Activated CD4-positive, alpha-beta T cell treated with anti-CD3 and anti-CD28 coated beads for 36 hours (primary cell): ENCODE measurements at places on chromosomes 4 and X. TPM values are rescaled to one million over a fixed set of nuclear protein-coding genes. Genes with fewer than 3 reads are reported as not detected.

DNA sequence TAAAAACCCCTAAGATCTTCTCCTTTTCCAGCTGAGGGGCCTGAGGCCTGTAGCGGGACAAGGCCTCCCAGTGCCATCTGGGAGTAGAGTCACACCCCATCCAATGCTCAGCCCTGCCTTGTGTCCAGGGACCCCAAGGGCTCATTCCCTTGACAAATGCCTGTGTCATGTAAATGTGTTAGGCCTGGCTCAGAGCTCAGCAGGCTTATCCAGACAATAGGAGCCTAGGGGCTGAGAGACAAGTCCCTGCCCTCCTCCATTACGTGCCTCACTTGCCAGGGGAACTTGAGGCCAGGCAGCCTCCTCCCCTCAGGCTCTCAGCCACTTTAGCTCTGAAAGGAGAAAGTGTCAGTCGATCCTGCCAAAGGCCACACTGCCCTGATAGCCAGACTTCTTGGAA lies 166.8 kb upstream of the MAMLD1 start:
- DNase-seq, result no peak

GRCh38 chr4:40055863-40056715 lies 561 bp upstream of the N4BP2 start:
- peak; percentile 66 for DNase-seq

DNA sequence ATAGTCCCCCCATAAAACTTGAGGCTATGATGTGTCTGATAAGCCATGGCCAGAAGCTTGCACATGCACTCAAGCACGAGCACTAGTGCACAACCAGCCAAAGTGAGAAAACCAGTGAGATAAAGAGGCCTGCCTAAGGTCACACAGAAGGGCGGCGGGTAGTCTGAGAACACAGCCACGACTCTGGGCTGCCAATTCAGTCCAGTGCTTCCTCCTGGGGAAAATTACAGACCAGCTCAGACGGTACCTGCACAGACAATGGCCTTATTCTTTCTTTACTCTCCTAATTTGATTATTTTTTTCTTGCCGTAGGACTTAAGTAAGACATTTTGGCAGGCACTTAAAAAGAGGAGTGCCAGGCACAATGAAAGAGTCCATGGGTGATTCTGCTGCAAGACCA lies 533.2 kb upstream of the FAT1 start:
- no peak for DNase-seq

- DNase-seq, result no peak
Measured at GRCh38 chr4:150862829-150863228, 152.3 kb downstream of the LRBA start.

GRCh38 chr4:158229768-158230167 lies 19.5 kb downstream of the TMEM144 start:
- DNase-seq, result no peak

DNA sequence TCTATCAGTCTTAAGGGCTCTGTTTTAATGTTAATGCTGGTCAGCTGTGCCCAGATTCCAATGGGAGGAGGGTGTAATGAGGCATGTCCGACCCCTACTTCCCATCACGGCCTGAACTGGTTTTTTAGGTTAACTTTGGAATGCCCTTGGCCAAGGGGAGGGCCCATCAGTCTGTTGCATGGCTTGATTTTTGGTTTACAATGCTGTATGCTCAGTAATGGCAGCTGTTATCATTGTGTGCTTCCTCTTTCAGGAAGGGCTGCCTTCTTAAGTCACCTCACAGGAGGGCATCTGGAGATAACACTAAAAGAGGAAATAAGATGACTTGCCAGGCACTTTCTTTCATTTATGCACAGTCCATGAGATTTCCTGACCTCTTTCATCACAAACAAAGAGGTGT lies 36.3 kb downstream of the ATXN3L start:
- DNase-seq, result no peak

DNA sequence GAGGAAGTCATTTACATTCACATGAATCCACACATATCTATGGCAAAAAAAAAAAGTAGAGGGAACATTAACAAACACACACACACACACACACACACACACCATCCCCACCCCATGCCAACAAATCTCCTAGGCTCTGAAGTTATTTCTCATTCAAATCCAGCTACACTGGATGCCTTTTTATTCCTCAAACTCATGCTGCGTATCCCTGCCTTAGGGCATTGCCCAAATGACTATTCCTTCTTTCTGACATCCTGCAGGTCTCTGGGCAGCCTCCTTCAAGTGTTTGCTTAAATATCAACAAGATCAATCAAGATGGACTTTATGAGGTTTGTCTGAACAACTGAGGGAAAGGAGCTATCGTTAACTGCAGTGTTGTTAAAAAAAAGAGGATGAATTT lies 106.5 kb upstream of the FAM9A start:
- no peak for DNase-seq

GRCh38 chr4:77623091-77623490 lies 17.5 kb downstream of the CXCL13 start:
- no peak for DNase-seq

DNA sequence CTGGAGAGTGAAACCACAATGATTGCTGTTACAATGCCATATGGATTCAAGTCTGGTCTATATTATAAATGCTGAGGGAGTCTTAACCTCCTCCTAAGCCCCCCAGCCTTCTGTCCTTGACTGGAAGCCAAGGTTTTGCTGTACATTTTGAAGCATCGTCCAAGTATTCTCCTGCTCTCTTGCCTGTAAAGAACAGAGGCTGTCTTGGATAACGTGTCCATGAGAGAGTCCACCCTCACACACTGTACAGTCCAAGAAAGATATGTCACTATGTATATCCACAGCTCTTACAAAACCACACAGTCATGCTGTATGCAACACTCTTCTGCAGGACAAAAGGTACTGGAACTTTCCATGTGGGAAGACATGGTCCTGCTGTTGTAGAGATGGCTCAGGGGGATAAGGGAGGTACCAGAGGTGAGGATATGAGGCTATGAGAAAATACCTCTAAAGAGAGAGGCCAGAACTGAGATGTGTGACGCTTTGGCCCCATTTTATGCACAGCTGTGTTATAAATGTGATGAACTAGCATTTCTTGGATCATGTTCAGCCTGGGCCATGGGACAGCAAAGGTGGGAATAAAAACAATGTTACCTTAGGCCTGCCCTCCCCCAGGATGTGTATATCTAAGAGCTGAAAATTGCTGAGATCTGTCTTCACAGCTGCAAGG lies 678.6 kb downstream of the IQCM start:
- no peak for DNase-seq

DNA sequence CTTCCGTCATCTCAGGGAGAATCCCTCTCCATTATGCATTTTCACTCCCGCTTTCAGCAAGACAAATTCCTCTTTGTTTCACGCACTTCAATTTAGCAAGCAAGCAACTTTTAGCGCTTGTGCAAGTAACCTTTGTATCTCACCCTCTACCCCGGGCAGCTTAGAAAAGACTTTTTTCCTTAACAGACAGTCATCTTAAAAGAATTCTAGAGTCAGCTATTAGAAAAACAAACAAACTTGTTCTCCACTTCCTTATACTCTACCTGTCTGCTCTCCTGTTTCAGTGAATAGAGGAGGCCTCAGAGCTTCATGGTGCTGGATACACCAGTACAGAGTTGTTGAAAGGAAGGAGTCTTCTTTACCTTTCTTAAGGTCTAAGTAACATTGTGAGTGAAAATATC lies 12.1 kb downstream of the TIGD2 start:
- DNase-seq, result no peak

GRCh38 chr4:36734334-36734733 lies 452.9 kb downstream of the DTHD1 start:
- no peak for DNase-seq

DNA sequence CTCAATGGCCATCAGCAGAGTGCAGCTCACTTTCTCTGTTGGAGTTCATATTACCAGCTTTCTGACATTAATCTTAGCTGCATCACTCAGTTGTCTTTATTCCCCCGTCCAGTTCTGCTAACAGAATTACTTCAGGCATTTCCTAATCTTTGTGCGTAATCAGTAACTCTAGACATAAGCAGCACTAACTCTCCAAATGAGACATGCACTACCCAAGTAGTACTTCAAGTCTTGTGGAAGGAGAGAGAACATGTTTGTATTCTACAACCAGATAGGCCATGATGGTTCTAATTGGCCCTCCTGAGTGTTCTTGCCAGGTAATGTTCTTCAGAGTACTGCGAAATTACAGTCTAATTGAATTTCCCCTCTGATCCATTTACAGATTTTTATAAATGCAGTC lies 448.5 kb upstream of the RPS6KA3 start:
- no peak for DNase-seq

- no peak for DNase-seq
Measured at GRCh38 chrX:35090801-35091200, 148.2 kb downstream of the FAM47B start.

DNA sequence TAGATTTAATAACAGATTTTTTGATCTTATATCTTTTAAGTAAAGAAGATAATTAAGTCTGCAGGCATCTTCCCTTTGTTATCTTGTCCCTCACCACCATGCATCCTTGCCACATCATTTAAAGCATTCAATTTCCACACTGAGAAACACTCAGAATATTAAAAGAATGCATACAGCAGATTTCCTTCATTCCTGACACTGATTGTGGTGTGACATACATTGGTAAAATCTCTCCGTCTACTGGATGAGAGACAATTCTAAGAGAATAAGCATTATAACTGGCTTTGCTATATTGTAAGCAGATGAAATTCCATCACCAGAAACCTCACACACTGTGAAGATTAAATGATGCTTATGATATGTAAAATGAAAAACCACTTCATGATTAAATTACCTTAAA lies 97.4 kb upstream of the TRPC5OS start:
- no peak for DNase-seq

DNA sequence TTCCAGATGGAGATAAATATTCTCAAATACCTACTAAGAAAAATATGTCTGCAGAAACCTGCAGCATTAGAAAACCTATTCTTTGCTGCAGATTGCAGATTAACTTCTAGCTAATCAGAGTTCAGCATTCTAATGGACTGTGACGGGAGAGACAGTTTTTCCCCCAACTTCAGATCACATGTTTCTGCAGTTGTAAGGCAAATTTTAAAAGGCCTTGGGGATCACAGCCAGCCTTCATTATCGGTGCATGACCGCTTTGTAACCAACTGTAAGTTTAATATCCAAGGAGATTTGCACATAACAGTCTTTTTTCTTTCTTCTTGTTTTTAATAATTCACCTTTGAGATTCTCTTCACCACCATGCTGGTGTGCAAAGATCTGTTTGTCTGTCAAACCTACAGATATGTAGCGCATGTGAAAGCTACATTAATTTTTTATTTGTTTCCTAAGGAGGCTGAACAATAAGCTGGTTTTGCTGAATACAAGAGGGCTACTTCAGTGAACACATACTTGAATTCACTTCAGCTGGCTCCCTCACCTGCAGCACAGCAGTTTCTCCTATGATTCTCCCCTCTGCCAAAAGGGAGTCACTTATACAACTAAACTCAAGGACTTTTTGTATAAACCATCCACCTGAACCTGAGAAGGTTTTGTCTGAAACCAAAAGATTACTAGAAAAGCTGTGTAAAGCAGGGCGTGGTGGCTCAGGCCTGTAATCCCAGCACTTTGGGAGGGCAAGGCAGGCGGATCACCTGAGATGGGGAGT lies 488.5 kb downstream of the RPA4 start:
- DNase-seq, result no peak

DNA sequence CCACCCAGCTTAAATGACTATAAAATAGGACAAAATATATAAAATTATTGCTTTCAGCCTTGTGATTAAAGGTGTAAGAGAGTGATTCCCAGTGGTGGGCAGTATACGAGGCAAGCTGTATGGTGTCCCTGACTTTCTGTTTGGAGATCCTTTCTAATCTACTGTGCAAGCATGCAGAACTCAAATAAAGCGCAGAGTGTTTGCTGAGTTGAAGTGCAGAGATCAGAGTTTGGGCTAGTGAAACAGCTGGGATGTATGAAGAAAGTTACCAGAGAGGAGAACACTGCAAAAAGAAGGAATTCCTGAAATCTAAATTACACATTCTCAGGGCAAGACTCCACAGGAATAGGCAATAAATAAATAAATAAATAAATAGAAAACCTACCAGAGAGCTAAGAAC lies 218.5 kb upstream of the TLL1 start:
- DNase-seq, result no peak

DNA sequence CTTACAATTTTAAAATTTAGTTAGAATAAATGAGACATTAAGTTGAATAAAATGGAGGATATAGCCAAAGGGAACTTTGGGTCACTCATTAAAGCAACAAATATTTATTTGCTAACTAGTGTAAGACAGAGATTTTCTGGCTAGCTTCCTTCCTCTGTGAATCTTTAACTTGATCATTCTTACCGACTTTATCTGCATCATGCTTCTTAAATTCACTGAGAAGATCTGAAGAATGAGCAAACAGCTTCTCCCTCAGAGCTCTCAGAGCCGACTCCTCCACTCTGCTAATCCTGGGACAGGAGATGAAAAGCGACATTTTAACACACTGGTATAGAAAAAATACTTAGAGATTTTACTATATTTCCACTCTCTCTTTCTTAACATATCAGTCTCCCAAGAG lies 35.1 kb downstream of the PPEF2 start:
- DNase-seq, result no peak

- DNase-seq, result no peak
Measured at GRCh38 chrX:78496483-78496882, 162.6 kb downstream of the RTL3 start.

- DNase-seq, result no peak
Measured at GRCh38 chr4:53532521-53532920, 58.8 kb downstream of the LNX1 start.

DNA sequence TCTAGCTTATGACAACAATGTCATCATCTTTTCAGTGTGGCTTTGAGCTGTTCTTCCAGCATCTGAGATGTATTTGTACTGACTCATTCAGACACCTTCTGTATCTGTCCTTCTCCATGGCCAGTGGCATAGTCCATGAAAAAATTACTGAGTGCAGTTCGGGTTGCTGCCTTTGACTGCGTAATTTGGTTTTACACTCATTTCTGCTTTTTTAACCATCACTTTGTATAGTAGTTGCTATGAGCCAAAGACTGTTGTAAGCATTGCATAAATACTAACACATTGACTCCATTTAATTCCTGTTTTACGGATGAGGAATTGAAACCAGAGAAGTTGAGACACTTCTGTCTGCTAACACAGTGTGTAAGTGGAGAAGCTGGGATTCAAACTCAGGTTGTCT lies 190.7 kb upstream of the MID1 start:
- no peak for DNase-seq

Gene FABP2
- total RNA-seq, result not detected

Gene PAGE5
- total RNA-seq, result 0.49 TPM

Gene ODAPH
- not detected for total RNA-seq

Gene NDP
- total RNA-seq, result not detected

Gene VCX2
- total RNA-seq, result not detected

Gene ARHGAP4
- 130 TPM for total RNA-seq

Gene FAM9B
- not detected for total RNA-seq

Gene S100P
- 1.9 TPM for total RNA-seq

Gene PRSS12
- total RNA-seq, result not detected

Gene GAGE12H
- not detected for total RNA-seq

Gene SUPT20HL2
- total RNA-seq, result not detected
